Stimulated activated effector memory CD8-positive, alpha-beta T cell treated with anti-CD3 and anti-CD28 coated beads, Interleukin-12 subunit alpha, Interleukin-12 subunit beta, amount 100 ng/mL, for 72 hours (primary cell): ENCODE measurements at places on chromosomes 7 and 10.

GRCh38 chr10:105237685-105238084 is 596.6 kb downstream of the SORCS3 start:
- DNase-seq, result no peak

DNA sequence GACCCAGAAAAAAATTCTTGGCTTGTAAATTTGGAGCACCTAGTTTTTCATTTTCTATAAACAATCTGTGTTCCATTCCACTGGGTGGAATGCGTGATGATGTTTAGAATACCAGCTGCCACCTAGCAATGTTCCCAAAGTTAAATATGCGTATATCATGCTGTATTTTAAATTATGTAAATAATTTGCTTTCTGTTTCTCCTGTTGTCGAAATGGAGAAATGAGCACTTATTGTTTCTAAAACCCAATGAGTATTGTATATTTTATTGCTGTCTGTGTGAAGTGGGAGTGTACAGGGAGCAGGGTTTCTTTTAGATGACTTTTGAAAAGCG is 49.4 kb upstream of the CELF2 start:
- DNase-seq, result no peak

- DNase-seq, result no peak
Measured at GRCh38 chr10:101643546-101643945, 51.4 kb downstream of the FBXW4 start.

DNA sequence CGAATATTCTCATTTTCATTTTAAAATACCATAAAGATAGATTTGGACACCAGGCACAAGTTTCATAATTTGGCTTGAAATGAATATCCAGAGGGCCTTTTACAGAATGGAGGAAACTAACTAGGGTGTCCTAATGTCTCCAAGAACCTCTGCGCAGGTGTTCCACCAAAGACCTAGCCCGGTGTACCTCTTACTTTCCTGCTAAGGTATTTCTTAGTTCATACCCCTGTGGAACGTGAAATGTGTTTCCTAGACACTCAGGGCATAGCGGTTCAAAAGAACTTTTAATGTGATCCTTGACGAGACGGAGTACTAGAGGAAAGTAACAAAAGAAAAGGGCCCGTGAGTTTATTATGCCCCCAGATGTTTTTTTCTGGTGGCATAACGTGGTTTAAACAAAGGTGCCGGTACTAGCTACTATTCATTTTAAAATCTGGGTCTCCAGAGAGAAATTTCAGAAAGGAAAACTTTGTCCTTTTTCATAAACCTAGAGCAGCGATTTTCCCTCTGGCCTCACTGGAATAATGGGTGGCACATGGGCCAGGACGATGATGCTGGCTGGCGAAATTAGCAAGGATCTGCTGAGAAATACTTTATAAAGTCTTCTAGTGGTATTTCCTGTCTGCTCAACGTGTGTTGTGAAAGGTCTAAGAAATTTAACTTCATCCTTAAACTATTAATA is 1.4 kb downstream of the APBB1IP start:
- DNase-seq, result no peak

DNA sequence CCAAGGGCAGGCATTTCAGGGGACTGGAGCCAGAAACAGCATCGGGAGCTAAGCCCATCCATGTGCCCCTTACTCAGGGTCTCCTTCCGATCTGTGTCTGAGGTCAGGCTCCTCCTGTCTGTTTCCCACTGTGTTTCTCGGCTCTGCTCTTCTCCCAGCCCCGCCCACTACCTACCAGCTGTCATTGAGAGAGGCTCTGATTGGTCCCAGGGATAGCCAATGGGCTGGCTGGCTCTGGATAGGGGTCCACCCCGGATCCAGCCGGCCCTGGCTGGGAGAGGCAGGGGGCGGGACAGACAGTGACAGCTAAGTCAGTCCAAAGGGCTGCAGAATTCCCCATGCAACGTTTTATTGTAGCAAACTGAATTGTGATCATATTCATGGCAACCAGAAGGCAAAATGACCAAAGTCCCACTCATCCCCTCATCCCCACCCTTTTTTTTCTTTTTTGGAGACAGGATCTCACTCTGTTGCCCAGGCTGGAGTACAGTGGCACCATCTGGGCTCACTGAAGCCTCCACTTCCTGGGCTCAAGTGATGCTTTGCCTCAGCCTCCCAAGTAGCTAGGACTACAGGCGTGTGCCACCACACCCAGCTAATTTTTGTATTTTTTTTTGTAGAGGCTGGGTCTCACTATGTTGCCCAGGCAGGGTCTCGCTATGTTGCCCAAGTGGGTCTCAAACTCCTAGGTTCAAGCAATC is 76.3 kb downstream of the CLIP2 start:
- no peak for DNase-seq

GRCh38 chr7:158018971-158019645 is 568.5 kb downstream of the PTPRN2 start:
- no peak for DNase-seq

GRCh38 chr7:30434140-30434799 is 44.3 kb downstream of the NOD1 start:
- DNase-seq, result no peak

- no peak for DNase-seq
Measured at GRCh38 chr10:79454259-79454658, 8.8 kb upstream of the ZCCHC24 start.

DNA sequence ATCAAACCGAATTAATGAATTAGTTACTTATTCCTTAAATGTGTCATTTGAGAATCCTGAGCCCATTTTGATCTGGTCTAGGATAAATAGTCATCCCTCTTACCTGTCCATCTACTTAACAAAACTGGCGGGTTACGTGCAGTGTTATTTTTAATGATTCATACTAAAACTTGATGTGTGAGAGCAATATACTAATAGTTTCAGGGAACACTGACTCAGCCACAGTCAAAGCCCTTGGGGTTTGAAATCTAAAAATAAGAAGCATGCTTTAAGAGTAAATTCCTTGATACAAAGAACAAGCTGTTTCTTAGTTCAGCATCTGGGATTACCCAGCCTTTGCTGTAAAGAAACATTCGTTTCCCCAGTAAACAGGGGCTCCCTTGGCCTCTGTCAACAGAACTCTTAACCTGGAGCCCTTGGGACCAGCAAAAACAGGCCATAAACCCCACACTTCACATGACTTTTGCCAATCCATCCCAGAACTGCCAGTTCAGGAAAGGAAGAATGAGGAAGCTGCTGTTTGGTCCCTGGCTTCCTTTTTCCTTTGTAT is 370.6 kb upstream of the IGFBP3 start:
- DNase-seq, result no peak

DNA sequence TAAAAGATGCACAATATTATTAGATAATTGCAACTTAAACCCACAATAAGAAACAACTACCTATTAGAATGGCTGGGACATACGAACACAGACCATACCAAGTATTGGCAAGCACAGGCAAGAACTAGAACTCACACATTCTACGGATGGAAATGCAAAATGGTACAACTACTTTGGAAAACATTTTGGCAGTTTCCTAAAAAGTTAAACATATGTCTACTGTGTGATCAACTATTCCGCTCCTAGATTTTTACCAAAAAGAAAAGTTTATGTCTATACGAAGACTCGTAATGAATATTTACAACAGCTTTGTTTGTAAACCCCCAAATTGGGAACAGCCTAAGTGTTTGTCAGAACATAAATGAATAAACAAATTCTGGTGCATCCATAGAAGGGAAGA is 194.7 kb downstream of the FGFR2 start:
- no peak for DNase-seq

GRCh38 chr10:14600065-14600464 is 174.6 kb downstream of the FAM107B start:
- DNase-seq, result no peak

DNA sequence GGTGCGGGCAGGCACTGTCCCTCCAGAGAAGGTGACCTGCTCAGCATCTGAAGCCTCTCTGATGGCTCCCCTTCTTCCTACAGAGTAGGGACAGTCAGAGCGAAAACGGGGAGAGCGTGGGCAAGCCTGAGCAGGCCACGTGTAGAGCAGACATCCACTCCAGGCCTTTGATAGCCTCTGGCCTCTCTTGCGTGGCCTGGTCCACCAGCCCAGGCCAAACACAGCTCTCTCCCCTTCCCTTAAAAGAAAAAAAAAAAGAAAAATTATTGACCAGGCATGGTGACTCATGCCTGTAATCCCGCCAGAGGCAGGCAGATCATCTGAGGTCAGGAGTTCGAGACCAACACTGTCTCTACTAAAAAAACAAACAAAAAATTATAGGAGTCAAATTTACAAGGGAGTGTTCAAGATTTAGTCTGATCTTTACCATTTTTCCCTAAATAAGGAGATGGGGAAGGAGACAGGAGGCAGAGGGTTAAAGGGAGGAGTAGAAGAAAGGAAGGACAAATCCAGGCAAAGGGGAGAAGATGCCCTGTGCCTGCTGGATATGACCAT is 84.8 kb downstream of the PLXNA4 start:
- no peak for DNase-seq

DNA sequence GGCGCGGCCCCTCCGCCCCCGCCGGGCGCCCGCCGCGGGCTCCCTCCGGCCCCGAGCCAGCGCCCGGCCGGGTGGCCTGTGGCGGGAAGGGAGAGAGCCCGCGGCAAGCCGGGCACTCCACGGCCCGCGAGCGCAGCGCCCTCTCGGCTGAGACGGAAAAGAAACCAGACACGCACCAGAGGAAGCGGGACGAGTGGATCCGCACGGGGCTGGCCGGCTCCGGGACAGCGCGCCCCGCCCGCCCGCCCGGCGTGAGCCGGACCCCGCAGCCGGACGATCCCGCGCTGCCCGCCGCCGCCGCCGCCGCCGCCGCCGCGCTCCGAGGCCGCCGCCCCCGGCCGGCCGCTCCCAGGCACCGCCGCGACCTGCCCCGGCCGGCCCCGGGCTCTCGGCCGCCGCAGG is 300 bp downstream of the ARHGAP21 start:
- peak; percentile 14 for DNase-seq

DNA sequence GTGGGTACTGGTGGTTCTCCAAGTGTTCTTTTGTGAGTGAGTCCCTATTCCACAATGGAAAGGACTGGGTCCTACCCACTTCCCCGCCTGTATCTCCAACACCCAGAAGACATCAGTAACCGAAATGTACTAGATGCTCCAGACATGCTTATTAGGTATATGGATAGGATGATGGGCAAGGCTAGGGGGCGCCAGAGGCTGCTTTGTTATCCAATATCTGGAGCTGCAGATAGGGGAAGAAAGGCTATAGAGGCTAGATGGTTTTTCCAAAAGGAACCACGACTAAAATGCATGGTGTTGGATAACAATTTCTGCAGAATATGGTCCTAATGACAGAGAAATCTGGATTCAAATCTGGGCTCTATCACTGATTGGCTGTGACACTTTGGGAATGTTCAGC is 56.2 kb upstream of the TM9SF3 start:
- DNase-seq, result peak; percentile 86

DNA sequence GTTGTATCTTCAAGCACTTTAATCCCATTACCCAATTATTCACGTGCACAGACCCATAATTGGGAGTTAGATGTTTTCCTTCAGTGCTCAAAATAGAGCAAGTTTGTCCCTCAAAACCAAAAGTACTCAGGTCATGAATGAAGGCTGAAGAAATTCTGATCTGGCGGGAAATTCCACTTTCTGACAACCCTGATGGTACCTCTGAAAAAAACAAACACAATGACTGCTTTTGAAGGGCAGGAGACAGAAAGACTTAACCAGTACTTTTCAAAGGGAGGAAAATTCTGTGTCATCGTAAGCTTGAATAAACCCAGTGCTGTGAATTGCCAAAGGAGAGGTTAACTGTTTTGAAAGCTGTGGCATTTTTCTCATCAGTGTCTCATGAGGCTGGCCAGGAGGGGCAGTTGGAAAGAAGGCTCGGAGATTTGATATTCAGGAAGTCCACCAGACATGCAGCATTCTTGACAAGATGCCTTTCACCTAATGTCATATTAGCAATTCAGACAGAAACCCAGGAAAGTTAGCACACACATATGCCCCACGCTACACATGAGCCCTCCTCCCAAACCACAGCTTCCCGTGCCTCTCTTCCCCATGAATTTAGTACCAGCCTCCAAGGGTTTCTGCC is 347.0 kb downstream of the KCNMA1 start:
- no peak for DNase-seq
